ENCODE measurements at places on chromosomes 5 and 9. TPM values are rescaled to one million over a fixed set of nuclear protein-coding genes. Genes with fewer than 3 reads are reported as not detected.

GRCh38 chr9:131620764-131621520 is 75.6 kb downstream of the PRRT1B start:
- DNase-seq = no peak

GRCh38 chr5:119361594-119362125 is 5.8 kb downstream of the TNFAIP8 start:
- no peak for DNase-seq

- DNase-seq = no peak
Observed at GRCh38 chr9:135641745-135642144, 2.4 kb upstream of the GLT6D1 start.

- DNase-seq = no peak
Observed at GRCh38 chr9:89684912-89685636, 80.3 kb downstream of the GADD45G start.

DNA sequence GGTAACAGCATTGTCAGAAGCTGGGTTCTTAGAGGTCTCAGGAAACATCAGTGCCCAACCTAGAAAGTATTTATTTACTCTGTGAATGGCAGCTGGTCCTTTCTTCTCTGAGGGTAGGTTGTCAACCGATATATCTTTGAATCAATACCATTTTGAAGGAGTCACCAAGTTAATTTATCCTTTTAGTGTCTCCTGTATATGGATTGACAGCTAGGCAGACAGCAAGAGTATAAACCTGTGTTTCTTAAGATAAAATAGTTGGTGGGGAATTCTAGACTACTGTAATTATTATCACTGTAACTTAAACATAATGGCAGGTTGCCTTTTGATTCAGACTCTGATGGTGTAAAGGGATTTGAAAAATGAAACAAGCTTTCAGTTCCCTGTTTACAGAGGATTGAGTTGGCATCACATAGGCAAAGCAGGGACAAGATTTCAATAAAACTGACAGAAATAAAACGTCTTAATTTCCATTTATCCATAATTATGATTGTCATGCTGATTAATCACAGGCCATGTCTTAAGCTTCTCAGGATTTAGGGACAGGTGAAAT is 190.8 kb upstream of the HAPLN1 start:
- no peak for DNase-seq

DNA sequence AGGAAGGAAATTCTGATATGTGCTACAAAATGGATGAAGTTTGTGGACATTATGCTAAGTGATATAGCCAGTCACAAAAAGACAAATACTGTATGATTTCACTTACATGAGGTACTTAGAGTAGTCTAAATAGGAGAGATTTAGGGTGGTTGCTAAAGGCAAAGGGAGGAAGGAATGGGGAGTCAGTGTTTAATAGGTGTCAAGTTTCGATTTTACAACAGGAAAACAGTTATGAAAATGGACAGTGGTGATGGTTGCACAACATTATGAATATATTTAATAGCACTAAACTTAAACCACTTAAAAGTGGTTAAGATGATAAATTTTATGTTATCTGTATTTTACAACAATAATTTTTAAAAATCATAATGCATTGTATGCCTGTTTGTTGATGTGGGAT is 40.4 kb upstream of the ECM2 start:
- DNase-seq = no peak

DNA sequence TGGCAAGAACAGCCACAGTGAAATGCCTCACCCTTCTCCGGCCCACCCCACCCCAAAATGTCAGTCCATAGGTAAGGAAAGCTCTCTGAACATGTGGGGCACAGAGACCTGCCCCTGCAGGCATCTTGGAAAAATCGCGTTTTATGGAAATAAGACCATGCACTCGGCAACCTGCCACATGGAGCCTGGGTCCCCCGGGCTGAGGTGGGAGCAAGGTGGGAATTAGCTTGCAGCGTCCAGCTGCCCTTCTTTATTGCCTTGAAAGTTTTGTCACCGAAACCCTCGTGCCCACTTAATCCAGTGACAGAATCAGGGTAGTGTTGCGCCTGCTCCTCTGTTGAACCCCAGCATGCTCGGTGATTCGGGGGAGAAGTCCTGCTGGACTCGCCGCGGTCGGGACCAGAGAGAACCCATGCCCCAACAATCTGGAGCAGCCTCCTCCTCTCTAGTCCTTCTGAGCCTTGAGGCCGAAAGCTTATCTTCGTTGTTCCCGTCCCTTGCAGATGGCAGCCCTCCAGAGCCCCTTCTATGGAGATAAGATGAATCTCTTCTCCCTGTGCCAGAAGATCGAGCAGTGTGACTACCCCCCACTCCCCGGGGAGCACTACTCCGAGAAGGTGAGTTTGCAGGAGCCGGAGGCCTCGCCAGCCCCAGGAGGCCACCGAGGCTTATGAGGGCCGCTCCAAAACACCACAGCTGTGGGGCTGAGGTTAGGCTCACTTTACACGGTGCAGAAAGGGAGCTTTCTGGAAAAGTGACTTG is 67.9 kb downstream of the PSMB7 start:
- DNase-seq = no peak

- DNase-seq = no peak
Observed at GRCh38 chr9:33155393-33155792, 11.7 kb downstream of the B4GALT1 start.

DNA sequence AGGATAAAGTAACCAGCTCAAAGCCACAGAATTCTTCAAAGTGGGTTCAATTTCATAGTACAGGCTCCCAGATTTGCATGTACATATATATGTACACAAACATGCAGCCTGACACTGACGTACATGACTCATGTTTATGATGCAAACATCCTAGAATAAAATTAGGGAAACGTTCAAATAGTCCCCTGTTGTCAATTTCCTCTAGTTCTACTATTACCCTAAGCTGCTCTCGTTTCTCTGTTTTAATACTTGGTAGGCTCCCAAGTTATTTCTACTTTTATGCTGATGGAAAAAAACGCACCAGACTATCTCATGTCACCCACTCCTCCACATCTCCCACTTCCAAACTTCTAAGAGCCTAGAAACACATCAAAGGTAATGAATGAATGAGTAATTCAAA is 229.7 kb downstream of the EPB41L4A start:
- no peak for DNase-seq

DNA sequence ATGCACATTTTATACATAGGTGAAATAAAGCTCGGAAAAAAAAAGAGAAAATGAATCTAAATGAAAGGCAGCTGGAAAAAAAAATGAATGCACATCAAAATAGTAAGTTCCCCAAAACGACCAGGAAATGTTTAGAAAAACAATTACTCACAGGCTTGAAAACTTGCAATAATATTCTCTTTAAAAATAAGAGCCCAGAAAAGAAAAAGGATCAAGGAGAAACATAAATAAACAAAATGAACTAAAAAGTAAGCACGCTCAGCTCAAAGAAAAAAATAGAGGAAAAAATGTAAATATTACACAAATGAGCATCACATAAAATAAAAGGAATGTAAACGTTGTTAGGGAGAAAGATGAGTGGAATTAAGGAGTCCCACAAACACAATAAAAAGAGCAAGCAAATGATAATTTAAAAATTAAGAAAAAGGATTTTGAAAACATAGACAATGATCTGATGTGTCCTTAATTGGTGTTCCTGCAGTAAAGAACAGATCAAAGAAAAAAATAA is 54.2 kb downstream of the SLC27A6 start:
- DNase-seq = no peak

- DNase-seq = no peak
Observed at GRCh38 chr5:68894673-68895072, 199.1 kb upstream of the SLC30A5 start.

GRCh38 chr9:94872891-94873511 is 146.5 kb downstream of the AOPEP start:
- no peak for DNase-seq

DNA sequence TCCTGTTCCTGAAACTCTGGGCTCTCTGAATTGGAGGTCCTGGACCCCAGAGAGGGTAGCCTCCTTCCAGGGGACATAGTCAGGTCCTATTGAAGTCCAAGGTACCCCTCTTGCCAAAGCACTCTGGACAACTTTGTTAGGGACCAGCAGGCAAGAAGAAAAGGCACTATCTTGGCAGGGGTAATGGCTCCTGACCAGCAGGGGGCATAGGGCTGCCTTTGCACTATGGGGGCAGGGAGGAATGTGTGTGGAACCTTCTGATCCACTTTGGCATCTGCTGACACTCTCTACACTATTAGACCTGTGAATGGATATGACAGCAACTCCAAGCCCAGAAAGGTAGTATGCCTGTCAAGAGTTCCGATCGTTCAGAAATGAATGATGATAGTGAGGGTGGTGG is 179.0 kb upstream of the CD180 start:
- DNase-seq = no peak

- peak; percentile 50 for DNase-seq
Observed at GRCh38 chr5:140145818-140146522, 20.2 kb downstream of the IGIP start.

- DNase-seq = no peak
Observed at GRCh38 chr9:12856603-12857002, 81.8 kb downstream of the LURAP1L start.

GRCh38 chr9:2616692-2617377 is 4.8 kb upstream of the VLDLR start:
- DNase-seq = no peak

GRCh38 chr9:32490601-32491000 is 35.4 kb downstream of the RIGI start:
- no peak for DNase-seq

- DNase-seq = no peak
Observed at GRCh38 chr5:41812156-41812555, 58.1 kb downstream of the OXCT1 start.

GRCh38 chr9:34456151-34456550 is 2.2 kb downstream of the FAM219A start:
- no peak for DNase-seq

DNA sequence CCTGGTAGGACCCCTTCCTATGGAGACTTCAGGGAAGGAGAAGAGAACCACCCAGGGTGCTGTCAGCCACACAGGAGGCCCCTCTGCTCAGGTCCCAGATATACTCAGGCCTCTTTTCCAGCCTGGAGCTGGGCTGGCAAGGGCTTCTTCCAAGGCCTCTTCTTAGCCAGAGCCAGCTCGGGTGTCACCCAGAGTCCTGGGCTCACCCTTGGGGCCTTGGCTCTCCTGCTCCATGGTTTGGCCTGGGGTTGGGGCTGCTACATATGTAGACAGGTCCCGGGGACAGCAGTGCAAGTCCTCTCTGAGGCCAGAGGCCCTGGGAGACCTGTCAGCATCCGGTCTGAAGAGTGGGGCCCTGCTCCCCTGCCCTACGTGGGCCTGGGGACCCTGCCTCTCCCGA is 22.8 kb downstream of the PAEP start:
- DNase-seq = no peak

GRCh38 chr5:79119486-79119885 is 7.9 kb downstream of the BHMT start:
- no peak for DNase-seq

GRCh38 chr9:125472926-125473701 is 211.5 kb downstream of the GAPVD1 start:
- DNase-seq = no peak

DNA sequence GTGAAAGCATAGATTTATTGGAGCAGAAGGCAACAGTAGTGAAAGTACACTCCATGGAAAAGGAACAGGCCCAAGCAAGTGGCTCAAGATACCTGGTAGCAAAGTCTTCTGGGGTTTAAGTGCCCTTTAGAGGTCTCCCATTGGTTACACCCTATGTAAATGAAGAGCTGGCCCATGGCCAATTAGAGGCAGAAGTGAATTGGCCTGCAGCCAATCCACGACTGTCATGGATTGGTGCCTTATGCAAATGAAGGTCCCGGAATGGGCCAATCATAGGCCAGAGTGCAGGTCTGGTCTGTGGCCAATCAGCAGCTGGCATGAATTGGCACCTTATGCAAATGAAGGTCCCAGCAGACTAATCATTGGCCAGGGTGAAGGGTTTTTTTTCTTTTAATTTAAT is 64.2 kb upstream of the PCSK5 start:
- DNase-seq = no peak

DNA sequence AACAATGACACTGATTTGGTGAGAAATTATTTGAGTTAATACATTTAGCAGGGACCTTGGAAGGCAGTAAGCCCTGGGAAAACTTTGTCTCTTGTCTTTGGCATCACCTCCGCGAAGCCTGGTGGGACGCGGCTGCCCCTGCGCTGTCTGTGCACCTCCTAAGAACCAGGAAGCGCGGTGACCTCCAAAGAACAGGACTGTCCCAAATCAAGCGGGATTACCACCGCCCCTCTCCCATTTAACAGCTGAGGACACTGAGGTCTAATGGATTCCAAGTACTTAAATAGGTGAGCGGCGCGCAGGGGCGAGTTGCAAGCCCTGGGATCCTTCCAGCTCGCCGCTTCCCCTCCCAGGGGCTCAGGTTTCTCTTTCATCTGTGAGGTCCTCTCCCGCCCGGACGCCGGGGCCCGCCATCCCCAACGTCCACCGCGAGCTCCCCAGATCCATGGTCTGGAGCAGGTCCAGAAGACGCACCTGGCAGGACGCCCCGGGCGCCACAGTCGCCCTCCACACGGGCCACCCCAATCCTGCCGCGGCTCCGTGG is 432 bp downstream of the STARD4 start:
- no peak for DNase-seq

- DNase-seq = no peak
Observed at GRCh38 chr5:94562327-94562971, 56.0 kb downstream of the KIAA0825 start.

DNA sequence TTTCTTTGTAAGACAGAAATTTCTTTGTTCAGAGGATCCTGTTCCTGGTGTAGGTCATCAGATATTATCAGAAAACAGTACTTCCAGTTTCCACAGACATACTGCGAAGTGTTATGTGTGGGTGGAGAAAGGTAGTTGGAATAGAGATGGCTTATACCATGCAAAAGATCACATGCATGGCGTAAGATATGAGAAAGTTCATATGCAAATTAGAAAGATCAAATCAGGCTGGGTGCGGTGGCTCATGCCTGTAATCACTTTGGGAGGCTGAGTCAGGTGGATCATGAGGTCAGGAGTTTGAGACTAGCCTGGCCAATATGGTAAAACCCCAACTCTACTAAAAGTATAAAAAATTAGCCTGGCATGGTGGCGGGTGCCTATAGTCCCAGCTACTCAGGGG is 65.2 kb upstream of the GLIS3 start:
- DNase-seq = no peak

DNA sequence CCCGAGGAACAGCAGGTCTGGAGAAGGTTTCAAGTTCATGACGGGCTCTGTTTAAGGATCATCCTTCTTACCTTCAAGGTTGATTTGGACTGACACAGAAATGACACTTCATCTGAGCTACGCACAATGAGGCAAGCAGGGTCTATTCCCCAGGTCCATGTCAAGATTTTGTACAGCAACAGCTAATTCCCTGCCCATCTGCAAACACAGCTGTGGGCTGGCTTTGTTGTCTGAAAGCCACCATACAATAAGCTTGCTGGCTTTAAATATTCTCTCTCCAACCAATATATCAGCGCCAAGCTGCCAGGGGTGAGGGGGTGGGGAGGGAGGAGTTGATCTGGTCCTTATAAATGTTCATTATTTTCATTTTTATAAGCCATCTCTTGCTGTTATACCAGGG is 92.0 kb downstream of the OTULIN start:
- no peak for DNase-seq

GRCh38 chr5:160555581-160555970 is 133.9 kb downstream of the PTTG1 start:
- DNase-seq = no peak

The FAM169A gene
- 18.7 TPM for polyA plus RNA-seq

The TMEM174 gene
- polyA plus RNA-seq = 24.3 TPM

The CDO1 gene
- polyA plus RNA-seq = 23.3 TPM

The CCL28 gene
- polyA plus RNA-seq = 4.8 TPM

The PIP5K1B gene
- polyA plus RNA-seq = 6.6 TPM

The TRPM6 gene
- 1.3 TPM for polyA plus RNA-seq

The PDE8B gene
- 5.7 TPM for polyA plus RNA-seq

The KCNIP1 gene
- polyA plus RNA-seq = 10.7 TPM

The NR4A3 gene
- polyA plus RNA-seq = 0.32 TPM

The GRXCR2 gene
- not detected for polyA plus RNA-seq

The HABP4 gene
- 22.0 TPM for polyA plus RNA-seq
